ENCODE measurements at places on chromosomes 2 and 18. TPM values are rescaled to one million over a fixed set of nuclear protein-coding genes. Genes with fewer than 3 reads are reported as not detected.

Gene EGR4
- 0.48 TPM for total RNA-seq

Gene SMYD1
- not detected for total RNA-seq

Gene NR4A2
- total RNA-seq = 34.7 TPM

Gene MAP3K2
- total RNA-seq = 49.5 TPM

Gene PAX8
- 2.5 TPM for total RNA-seq

Gene STON1
- 1.5 TPM for total RNA-seq

Gene IL36B
- total RNA-seq = not detected

Gene BOLL
- not detected for total RNA-seq

Gene SPC25
- total RNA-seq = 26.8 TPM

Data from activated CD8-positive, alpha-beta memory T cell treated with anti-CD3 and anti-CD28 coated beads for 36 hours (primary cell).